ENCODE measurements at places on chromosomes 16 and 17. TPM values are rescaled to one million over a fixed set of nuclear protein-coding genes. Genes with fewer than 3 reads are reported as not detected.

SHBG gene
- 0.60 TPM for total RNA-seq

SEZ6L2 gene
- 30.4 TPM for total RNA-seq

SLC5A11 gene
- total RNA-seq, result 0.22 TPM

PRAC2 gene
- total RNA-seq, result 7.9 TPM

GRCh38 chr17:47931848-47932247, 9.5 kb upstream of the PNPO start:
- no peak for DNase-seq

DNA sequence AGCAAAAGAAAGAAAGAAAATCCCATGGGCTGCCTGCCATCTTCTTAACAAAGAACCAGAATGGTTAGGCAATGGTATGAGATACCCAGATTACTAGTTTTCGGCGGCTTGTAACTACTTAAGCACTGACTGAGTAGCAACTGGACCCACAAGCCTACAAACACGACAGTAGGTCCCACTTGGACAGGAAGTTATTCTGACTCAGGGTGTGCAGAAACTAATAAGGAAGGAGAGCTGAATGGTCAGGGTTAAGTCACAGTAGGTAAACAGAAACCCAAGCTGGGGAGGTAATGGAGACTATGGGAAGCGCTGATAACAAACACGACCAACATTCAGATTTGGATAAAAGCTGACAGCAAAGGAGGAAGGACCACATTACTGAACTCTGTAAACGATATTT, 10.4 kb upstream of the HLF start:
- no peak for DNase-seq

DNA sequence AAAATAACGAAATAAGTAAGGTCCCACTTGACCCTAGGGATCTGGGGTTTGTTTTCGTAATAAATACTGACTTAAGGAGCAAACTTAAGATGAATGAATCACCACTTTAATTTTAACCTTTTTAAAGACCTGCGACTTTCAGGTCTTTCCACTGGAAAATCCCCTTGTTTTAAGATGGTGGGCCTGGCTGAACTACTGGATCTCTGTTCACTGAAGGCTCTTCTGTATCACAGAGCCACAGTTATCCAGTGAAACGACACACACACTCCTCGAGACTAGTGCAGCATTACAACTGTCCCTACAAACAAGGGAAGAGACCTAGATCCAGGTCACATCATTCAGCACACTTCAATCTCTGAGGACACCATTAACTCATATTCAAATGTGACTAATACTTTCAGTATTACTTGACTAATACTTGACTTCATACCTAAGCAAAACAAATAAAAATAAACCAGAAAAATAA, 299.0 kb downstream of the CEP112 start:
- DNase-seq, result no peak

- no peak for DNase-seq
Measured at GRCh38 chr16:10314317-10314716, 71.5 kb upstream of the ATF7IP2 start.

DNA sequence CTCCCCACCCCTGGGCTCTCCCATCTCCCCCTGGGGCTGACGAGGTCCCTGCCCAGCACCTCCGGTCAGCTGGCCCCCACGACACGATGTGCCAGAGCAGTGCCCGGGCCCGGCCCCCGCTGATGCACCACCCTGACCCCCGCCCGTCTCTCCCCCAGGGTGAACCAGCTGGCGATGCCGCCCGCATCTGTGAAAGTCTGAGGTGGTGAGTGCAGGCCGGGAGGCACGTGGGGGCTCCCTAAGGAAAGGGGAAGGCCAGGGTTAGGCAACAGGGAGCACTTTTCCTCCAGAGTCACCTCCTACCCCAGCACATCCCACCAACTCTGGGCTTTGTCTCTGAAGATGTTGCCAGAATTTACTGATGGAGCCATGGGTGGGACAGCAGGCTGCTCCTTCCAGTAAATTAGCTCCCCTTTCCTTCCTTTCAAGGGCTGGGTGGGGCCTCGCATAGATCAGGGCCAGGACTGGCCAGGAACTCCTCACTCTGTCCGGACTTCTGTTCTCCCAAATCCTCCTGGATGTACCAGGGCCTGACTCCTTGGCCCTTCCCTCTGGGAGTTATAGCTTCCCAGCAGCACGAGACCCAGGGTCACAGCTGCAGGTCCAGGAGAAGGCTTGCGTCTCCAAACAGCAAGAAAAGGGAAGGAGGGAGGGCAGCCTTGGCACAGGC, 18.3 kb downstream of the MYBBP1A start:
- DNase-seq, result no peak

DNA sequence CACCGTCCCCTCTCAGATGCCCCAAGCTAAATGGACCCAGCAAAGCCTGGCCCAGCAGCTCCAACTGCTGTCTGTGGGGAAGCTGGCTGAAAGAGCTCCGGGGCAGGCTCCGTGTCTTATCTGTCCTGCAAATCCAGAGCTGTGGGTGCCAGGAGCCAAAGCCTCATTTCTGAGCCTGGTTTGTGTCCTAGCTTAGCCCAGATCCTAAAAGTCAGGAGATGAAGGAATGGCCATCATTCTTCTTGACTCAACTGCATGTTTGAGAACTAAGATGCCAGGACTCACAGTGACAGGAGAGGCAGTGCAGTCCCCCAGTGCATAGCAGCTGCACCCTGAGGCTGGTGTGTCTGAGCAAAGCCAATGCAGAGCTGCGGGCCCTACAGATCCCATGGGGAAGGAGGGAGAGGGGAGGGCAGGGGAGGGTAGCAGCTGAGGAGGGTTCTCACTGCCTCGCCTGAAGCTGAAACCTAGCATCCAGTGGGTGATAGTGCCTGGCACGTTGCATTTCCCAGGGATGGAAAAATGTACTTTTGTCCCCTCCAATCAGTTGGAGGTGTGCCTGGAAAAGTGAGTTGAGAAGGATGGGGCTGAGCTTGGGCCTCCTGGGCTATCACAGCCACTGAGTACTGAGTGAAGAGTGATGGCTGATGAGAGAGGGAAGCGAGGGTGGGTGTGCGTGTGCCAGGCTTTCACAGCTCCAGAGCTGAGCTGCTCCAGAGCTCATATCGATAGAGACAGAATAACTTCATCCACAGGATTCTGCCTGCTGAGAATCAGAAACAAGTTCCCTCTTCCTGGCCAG, 24.5 kb upstream of the CD300E start:
- no peak for DNase-seq

DNA sequence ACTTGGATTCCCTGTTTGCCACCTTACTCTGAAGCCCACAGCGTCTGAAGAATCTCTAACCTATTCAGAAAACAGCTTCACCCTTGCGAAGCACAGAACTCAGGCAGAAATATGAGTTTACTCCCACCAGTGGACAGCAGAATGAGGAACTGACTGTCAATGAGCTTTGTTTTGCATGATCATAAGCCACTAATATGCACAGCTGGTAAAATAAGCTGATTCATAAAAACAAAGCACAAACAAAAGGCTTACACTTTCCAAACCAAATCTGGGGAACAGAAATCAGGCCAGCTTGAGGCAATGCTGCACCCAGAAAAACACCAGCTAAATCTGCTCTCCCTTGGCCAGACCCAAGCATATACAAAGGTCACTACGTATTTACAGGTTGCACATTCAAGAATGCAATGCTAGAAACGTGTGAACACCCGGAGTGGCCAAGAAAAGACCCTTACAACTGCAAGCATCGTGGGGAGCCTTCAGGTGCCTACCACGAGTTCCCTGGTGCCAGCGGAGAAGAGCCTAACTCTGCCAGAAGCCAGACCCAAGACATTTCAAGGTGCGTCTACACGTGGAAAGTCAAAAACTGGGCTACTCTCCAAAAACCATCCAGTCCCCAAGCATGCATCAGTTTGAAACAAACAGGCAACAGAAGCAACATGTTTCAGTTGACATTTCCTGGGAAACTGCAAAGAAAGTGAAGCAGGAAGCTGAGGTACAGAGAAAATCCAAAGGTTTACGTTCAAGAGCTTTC, 207.1 kb downstream of the ZFHX3 start:
- no peak for DNase-seq

DNA sequence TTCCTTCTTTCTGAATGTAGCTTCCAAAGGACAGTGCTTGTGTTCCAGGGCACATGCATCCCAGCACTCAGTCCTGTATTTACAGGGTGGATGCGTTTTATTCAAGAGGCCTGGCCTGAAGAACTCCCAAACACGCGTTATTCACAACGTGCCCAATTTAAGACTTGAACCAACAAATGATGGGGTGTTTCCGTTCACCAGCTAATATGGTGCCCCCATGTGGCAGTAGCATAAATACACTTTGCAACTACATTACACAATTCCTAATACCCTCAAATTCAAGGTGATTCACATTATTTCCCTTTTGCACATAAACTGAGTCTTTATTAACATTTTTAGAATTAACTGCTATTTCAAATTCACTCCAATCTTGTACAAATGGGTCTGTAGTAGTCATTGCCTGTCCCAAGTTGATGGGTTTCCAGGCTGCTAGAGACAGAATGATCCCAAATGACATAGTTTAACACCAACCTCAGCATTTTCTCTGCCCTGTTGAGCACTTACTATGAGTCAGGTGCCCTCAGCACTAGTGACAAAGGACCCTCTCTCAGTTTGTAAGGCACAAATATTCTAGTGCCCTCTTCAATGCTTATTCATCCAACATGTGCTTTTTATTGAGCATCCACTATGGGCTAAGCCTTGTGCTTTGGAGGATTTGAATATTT, 26.9 kb downstream of the HSD17B2 start:
- no peak for DNase-seq

Data from mesothelial cell of epicardium (in vitro differentiated cells).